Stimulated activated CD4-positive, alpha-beta T cell treated with anti-CD3 and anti-CD28 coated beads, TNF-alpha, amount 100 ng/mL, for 24 hours (primary cell): ENCODE measurements at places on chromosomes 2 and 18.

DNA sequence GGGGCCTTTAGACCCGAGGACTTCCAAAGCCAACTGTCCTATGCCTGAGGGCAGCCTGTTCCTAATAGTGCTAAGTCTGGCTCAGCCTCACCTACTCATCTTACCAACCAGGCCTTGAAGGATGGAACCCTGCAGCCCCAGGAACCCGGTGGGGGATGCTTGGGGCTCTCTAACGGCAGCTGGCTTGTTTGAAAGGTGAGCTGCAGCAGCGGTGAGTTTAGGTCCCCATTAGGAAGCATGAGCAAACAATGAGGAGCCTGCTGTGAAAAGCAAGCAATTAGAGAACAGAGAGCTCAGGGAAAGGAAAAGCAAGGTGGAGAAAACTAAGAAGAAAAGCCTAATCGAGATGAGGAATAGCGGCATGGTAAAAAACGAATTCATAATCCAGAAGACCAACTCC, 39.9 kb downstream of the SP110 start:
- DNase-seq: no peak

- DNase-seq: no peak
These were observed 36.3 kb upstream of the CHRNA1 start for GRCh38 chr2:174800436-174801205.

GRCh38 chr18:70420146-70420898, 131.5 kb downstream of the SOCS6 start:
- no peak for DNase-seq

GRCh38 chr2:170869461-170869860, 52.8 kb downstream of the GAD1 start:
- DNase-seq: no peak

DNA sequence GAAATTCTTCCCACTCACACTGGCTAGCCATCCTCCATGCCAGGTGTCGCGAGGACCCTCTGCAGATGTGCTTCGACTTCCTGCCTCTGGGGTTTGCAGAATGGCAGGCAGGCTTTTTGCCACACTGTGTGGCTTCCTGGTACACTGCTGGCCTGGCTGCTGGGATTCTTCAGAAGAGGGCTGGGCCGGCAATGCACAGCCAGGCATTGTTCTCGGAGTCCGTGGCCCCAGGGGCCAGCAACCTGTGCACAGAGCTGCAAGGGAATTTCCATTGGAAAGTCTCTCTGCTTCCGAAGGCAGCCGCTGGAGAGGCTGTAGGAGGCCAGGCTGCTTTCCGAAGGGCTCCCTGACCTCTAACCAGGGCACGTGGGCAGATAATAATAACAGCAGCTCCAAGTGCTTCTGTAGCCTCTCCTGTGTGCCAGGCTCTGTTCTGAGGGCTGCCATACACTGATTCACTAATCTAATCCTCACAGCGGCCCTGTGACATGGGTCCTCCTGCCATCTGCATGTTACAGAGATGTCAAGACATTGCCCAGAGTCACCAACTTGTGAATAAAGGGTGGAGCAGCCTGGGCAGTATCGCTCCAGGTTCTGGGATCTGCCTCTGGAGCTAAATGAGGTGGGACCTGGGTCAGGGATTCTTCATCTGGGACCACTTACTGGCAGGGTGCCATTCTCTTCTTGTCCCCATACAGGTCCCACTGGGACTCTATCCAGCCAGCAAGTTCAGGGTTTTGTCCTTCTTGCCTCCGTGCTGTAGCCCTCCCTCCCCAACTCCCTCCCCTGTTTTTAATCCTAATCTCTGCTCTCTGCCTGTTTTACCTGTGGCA, 5.0 kb downstream of the LDLRAD4 start:
- DNase-seq: no peak

- no peak for DNase-seq
These were observed 168.5 kb downstream of the CBLN2 start for GRCh38 chr18:72375618-72376017.

DNA sequence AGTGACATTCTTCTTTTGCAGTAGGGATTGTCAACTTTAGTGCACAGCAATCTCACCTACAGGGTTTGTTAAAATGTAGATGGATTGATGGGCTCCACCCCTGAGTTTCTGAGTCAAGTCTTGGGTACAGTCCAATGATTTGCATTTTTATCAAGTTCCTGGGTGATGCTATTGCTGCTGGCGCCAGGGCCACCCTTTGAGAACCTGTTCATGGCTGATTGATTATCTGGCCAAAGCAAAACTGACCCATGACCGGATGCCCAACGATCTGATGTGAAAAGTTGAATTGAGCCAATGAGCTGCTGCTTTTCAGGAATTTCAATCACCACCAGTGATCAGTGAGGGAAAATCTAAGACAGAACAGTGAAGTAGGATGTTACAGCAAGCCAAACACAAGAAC, 675.3 kb downstream of the TMEM182 start:
- DNase-seq: no peak

- DNase-seq: no peak
These were observed 442.1 kb upstream of the DCC start for GRCh38 chr18:51897884-51898283.

- DNase-seq: no peak
These were observed 48.2 kb upstream of the SH3RF3 start for GRCh38 chr2:109080757-109081156.

DNA sequence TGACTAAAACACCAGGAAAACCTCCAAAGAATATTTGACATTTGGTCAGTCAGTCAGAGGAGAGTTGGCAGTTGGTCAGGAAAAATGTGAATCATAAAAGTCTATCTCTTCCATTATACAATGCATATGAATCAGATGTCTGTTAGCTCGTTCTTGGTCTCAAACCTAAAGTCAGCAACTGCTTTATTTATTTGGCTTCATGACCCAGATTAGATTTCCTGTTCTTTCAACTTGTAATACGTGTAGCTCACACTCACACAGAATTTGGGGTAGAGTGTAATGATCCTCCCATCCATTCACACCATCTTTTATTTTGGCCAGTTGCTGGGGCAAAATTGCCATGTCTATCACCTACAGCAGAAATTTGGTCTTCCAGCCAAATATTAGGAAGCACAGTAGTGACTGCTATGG, 81.9 kb upstream of the COL5A2 start:
- DNase-seq: no peak

- no peak for DNase-seq
These were observed 36.1 kb downstream of the MARCO start for GRCh38 chr2:118978064-118978463.

DNA sequence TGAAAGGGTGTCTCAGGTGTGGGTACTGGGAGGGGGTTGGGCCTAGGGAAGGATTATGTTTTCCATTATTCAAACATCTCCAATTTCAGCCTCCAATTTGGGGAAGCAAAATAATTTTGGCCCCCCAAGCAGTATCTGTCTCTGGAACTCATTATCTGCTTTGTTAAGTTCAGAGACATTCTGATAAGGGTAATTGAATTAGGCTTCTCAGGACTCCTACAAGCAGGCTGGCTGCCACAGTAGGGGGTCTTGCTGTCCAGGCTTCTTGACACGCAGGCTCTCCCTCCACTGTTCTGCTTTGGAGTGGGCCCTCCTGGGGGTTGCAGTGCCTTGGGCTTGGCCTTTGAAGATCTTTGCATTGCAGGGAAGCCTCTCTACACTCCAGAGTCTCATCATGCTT, 108.1 kb upstream of the SIX2 start:
- DNase-seq: no peak

GRCh38 chr2:231294116-231294515, 95.7 kb downstream of the ARMC9 start:
- DNase-seq: no peak

DNA sequence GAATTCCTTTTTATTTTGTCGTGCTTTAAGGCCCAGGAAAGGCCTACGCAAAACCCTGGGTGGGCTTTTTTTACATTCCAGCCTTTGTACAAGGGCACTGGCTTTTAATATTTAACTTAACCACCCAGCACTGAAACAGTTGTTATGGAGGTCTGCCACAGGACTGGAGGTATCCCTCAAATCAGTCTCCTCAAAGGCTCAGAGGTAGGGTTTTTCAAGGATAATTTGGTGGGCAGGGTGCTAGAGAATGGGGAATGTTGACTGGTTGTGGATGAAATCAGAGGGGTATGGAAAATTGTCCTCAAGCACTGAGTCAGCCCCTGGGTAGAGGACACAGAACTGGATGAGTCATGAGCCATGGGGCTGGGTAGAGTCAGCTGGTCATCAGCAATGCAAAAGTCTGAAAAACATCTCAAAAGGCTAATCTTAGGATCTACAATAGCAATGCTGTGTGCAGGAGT, 443.1 kb downstream of the THSD7B start:
- no peak for DNase-seq

DNA sequence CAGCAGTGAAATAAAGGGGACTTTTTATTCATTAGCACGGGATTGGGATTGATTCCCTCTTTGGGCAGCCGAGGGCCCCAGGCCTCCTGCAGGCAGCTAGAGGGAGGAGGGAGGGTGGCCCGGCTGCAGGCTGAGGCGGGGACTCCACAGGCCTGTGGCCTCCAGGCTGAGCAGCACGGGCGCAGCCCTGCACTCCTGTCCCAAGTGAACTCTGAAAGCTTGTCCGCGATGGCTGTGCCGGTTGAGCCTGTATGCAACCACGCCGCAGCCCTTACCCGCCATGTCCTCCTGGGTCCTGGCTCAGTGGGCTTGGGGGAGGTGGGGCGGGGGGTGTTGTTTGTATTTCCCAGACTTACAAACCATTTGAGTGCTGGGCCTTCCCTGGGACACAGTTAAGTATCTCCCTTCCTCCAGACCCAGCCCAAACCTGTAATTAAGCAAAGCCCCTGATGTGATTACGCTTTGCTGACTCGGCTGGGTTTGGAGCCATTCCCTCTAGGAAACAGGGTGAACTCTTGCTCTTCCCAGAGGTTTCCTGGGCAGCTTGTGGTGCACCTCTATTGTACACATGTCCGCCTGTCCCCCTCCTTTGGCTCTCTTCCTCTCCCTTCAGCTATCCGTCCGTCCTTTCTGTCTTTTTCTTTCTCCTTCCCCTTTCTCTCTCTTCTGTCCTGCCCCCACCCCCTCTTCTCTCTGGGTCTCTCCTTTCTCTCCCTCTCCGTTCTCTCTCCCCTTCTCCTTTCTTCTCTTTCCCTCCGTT, 5.3 kb downstream of the GLI2 start:
- DNase-seq: no peak

DNA sequence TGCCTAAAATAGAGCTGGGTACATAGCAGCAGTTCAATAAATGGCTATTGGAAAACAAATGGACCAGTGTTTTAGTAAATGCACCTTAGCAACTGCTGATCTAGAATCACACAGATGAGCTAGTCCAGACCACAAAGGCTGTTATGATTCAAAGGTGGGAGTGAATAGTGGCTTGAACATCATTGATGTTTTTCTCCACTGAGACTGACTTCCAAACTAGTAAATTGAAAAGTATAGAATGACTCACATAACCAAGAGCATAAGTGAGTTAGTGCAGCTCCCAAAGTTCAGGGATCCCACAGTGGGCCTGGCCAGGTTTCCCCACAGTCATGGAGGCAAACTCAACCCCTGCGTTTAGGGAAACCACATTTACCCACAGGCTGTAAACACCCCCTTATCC, 106.7 kb upstream of the YPEL5 start:
- DNase-seq: no peak
